Ureter (tissue), 1 donor: ENCODE measurements at places on chromosomes 1 and 21. TPM values are rescaled to one million over a fixed set of nuclear protein-coding genes. Genes with fewer than 3 reads are reported as not detected.

- DNase-seq, result no peak
Observed at GRCh38 chr1:86596224-86596623, 49.3 kb downstream of the CLCA4 start.

GRCh38 chr21:46189213-46189958 lies 5.1 kb upstream of the SPATC1L start:
- no peak for DNase-seq

GRCh38 chr1:162074276-162075005 lies 5.0 kb downstream of the NOS1AP start:
- no peak for DNase-seq

- no peak for DNase-seq
Observed at GRCh38 chr1:225544263-225544662, 108.7 kb downstream of the ENAH start.

The MAD2L2 gene
- total RNA-seq, result 16.6 TPM

The CASQ2 gene
- total RNA-seq, result 18.7 TPM

DNA sequence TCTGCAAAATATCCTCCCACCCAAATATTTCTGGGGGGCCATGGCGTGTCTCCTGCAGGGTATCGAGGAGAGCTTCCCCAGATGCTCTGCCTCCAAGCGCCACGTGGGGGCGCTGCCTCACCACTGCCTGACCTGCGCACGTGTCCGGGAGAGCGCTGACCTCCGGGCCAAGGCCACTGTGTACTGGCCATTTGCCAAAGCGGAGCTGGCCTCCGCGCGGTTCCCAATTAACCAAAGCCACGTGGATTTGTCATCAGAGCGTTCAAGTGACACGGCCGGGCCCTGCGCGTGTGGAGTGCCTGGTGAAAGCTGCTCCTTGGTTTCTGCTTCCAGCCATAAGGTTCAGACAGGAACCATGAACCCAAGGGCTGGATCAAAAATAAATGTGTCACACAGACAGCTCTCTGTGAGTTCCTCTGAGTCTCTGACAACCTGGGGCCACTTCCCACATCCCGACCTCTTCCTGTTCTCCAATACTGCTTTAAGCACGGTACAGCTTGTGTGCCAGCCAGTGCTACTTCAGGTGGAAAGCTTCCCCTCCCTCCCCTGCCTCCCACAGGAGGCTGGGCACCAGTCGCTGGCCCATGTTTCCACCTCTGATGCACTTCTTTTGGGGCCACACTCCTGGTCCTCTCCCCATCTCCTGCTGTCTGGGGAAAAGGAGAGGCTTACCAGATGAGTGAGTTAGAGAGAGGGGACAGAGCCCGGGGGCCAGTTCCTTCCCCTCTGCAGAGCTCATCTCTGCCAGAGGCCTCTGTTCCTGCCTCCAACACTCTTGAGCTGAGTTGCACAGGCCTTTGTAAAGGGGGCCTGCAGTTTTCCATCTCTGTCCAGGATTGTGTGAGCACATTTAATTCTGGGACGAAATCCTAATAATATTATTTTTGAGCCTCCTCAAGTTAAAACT lies 26.1 kb downstream of the ZP4 start:
- peak; percentile 49 for DNase-seq

DNA sequence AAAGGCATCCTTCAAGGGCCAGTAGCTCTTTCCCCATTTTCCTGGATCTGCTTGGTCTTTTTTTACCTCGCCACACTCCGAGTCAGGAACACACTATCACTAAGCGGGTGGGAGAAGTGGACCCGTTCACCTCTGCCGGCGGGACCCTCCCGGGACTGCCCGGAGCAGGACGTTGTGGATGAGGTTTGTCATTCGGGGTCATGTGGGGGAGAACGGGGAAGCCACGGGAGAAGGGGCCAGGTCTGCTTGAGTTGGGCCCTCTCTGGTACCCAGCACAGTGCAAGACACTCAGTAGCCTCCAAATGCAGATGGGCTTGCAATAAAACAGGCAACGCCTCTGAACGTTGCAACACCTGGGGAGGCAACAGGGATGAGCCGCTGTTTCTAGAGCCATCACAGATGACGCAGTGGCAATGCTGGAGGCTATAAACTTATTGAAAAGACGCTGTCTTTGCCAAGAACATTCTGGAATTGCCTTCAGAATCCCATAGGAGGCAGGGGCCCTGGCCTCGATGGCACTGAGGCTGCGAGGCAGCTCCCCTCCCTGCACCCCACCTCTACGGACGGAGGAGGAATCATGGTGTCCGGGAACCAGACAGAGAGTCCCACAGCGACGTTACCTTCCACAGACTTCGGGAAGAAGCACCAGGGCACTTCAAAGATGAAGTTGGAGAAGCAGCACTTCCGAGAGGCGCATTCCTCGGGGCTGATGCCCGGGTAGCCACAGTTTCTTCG lies 3.8 kb downstream of the TFF2 start:
- peak; percentile 37 for DNase-seq

- no peak for DNase-seq
Observed at GRCh38 chr1:183982172-183982963, 55.2 kb downstream of the COLGALT2 start.

GRCh38 chr1:65691972-65692371 lies 100.7 kb upstream of the PDE4B start:
- DNase-seq, result no peak

The S100A6 gene
- total RNA-seq, result 1,381 TPM

The KLHL20 gene
- 28.8 TPM for total RNA-seq

DNA sequence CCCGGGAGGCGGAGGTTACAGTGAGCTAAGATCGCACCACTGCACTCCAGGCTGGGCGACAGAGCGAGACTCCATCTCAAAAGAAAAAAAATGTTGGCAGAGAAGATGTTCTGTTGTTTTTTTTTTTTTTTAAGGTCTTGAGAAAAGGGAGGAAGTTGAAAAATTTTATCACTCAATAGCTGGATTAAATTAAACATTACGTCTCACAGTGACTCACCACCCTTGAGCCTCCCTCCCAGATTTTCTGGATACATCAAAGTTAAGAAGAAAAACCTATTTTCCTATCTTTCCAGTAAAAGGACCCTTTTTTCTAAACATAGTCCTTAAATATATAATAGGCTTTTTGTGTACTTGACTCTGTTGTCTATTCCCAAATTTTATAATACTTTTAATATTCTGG lies 35.5 kb downstream of the IFNAR1 start:
- DNase-seq, result no peak

The LBR gene
- total RNA-seq, result 81.0 TPM

The HORMAD1 gene
- 0.21 TPM for total RNA-seq

DNA sequence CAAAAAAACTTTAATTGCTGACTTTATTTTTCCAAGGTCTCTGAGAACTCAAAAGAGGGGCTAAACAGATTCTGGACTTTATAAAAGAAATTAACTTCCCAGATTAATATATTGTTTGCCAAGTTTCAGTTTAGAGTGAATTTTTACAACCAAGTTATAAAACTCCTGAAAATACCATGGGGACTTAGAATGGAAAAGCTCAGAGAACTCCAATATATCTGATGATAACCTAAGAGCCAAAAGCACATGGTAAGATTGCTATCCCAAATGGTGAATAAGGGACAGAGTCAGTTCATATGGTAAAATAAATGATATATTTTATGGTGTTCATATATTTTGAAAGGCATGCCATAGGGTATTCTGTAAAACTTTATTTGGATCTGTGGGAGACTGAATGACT lies 470.9 kb downstream of the TTLL7 start:
- DNase-seq, result no peak

GRCh38 chr1:25806418-25806817 lies 6.4 kb downstream of the SELENON start:
- DNase-seq, result no peak

The COL11A1 gene
- total RNA-seq, result not detected

DNA sequence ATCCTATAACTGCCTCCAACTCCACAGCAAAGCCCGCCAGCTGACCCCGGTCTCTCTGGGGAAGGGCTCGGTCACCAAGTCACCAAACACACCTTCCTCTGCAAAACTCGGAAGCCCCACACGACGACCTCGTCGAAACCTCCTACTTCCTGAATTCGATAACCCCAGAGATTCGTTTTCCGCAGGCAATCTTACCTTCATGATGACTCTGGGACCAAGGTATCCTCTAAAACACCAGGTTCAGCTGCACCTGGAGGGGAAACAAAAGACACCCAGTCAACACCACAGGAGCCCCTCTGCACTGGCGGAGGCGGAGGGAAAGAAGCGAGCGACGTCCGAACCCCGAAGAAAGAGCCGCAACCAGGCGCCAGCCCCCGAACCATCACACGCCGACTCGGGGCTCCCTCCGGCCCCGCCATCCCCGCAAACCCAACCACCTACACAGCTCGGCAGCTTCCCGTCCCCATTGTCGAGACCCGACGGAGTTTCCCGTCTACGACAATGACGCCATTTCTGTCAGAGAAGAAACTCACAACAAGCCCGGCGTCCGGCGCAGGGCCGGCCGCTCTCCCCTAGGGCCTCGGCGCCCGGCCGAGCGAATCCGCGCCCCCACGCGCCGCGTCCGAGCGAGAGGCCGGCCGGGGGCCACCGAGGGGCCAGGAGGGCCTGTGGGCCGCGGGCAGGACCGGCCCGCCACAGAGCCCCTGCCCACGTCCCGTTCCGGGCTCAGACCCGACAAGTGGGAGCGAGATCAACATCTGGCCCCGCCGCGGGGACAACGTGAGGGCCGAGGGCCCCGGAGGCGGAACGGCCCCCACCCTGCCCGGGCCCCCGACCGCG lies 1.0 kb downstream of the ARID4B start:
- DNase-seq, result peak; percentile 52

- no peak for DNase-seq
Observed at GRCh38 chr1:174953285-174954072, 46.3 kb upstream of the CACYBP start.

DNA sequence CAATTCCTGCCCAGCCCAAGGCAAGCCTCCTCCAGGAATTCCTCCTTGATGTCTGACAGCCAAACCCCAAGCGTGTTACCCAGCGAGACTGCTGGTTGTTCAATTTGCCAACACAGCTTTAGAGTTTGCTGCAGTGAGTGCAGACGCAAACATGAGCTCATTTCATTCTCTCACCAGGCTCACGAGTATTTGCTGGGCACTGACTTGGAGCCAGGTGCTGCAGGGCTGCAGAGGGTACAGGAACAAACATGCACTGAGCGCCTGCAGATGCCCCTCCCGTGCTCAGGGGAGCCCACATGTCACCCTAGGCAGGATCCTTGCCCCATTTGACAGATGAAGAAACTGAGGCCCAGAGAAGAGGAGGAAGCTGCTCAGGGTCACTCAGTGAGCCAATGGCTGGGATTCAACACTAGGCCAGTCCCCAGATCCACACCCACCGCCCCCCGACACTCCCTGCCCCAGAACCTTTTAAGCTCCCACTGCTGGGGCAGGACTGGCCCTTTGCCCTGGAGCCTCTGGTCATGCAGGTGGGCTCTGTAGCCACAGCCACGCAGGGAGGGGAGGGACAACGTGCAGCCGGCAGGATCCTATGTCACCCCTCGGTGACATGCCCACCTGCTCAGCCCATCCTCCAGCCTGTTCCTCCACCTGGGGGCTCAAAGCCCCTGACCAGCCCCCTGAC lies 363.7 kb downstream of the MATN1 start:
- no peak for DNase-seq

GRCh38 chr21:15793550-15794235 lies 63.9 kb downstream of the USP25 start:
- no peak for DNase-seq

- DNase-seq, result no peak
Observed at GRCh38 chr21:29739176-29739575, 200.6 kb downstream of the GRIK1 start.

The INSRR gene
- 0.13 TPM for total RNA-seq

- DNase-seq, result no peak
Observed at GRCh38 chr1:29341936-29342335, 105.6 kb downstream of the PTPRU start.

The ATPAF1 gene
- total RNA-seq, result 42.5 TPM

GRCh38 chr1:16441282-16441665 lies 750 bp downstream of the NECAP2 start:
- DNase-seq, result no peak

GRCh38 chr1:212607206-212607912 lies 1.2 kb upstream of the ATF3 start:
- peak; percentile 56 for DNase-seq

The FAM167B gene
- total RNA-seq, result 8.3 TPM

- no peak for DNase-seq
Observed at GRCh38 chr1:28519946-28520725, 14.3 kb downstream of the RCC1 start.

- DNase-seq, result no peak
Observed at GRCh38 chr1:243266231-243266630, 10.4 kb downstream of the SDCCAG8 start.

The ZDHHC18 gene
- total RNA-seq, result 21.0 TPM

GRCh38 chr1:160741612-160742348 lies 2.7 kb downstream of the SLAMF7 start:
- no peak for DNase-seq

DNA sequence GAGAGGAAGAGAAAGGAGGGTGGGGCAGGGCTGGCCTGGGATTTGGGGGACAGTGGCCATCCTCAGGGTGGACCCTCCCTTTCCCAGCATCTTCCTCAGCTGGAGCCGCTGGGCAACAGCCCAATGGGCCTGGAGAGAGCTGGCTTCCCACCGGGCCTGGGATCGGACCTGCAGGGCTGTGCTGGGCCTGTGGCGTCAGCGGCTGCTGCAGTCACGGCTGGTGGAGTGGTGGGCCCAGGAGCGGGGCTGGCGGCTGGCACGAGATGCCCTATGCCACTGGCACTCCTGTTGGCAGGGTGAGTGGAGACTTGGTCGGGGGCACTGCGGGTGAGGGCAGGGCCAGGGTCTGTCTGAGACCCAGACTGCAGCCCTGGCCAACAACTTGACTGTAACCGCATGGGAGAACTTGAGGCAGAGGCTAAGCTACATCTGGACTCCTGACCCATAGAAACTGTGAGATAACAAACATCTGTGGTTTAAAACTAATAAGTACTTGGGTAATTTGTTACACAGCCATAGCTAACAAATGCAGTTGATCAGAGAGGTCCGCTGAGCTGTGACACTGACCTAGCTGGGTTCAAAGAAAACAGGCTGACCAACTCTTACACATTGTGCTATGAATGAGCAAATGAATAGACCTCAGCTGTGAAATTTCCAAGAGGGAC lies 17.9 kb downstream of the C1orf167 start:
- no peak for DNase-seq

DNA sequence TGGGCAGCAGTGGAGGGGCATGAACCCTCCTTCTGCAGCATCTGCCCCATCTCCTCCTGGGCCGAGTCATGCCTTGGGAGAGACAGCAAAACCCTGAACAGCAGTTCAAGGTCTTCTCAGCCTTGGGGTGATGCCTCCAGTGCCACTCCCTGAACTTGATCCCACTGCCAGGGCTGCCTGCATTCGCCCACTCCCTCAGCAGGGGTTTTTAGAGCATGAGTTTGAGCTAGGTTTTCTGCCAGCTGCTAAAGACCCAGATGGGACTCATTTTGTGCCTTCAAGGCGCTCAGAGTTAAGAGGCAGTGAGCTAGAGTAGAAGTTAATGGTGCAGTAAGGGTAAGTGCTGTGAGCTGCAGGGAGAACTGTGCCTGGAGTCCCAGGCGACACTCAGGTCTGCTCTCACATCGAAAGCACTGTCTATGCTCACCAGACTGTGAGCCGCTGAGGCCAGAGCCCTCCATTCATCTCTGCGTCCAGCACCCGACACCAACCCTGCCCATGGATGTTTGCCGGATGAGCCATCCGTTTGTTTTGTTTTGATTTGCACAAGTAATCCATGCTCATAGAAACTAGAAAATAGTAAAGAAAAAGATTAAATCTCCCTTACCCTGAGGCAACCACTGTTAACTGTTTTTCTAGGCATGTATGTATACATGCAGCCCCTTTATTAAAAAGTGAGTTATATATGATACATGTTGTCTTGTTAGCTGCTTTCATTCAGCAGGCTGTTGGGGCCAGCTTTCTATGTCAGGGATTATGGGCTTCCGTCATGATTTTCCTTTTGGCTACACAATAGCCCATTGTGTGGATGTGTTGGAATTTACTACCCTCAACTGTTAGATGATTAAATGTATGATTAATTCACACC lies 67.8 kb downstream of the VPS26C start:
- DNase-seq, result no peak

The TDRD5 gene
- 1.0 TPM for total RNA-seq
